ENCODE measurements at places on chromosomes 2 and 18.

- DNase-seq, result no peak
Measured at GRCh38 chr18:22169889-22170420, 566 bp downstream of the GATA6 start.

GRCh38 chr2:35598310-35598709 lies 757.3 kb upstream of the CRIM1 start:
- DNase-seq, result no peak

GRCh38 chr2:40510304-40510703 lies 58.4 kb upstream of the SLC8A1 start:
- DNase-seq, result no peak

GRCh38 chr2:111642586-111643327 lies 241.2 kb downstream of the ANAPC1 start:
- no peak for DNase-seq

- no peak for DNase-seq
Measured at GRCh38 chr2:240189686-240190085, 49.2 kb upstream of the OTOS start.

Data from NCI-H2081 treated with DMSO at 0.1 percent for 48 hours (cell line).